ENCODE measurements at places on chromosomes 16 and 17.

GRCh38 chr16:2190659-2191445 is 5.6 kb downstream of the CASKIN1 start:
- DNase-seq = no peak

GRCh38 chr16:12295395-12295794 is 318.9 kb downstream of the SNX29 start:
- no peak for DNase-seq

GRCh38 chr16:12017558-12017957 is 41.0 kb downstream of the SNX29 start:
- no peak for DNase-seq

DNA sequence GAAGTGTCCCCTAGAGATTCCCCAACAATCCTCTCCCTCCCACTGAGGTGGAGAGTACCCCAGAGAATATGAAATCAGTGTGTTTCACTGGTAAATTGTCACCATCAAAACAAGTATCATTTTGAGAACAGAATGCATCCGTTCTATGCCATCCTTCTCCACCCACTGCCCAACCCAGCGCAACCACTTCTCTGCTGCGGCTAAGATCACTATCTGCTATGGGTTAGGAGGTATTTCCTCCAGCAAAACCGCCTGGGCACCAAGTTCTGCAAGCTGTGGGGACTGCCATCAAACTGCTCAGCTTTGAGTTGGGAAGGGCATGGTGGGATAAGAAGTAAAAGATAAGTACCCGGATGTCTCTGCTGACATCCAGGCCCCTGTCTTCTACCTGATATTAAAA is 24.4 kb downstream of the CNTNAP1 start:
- no peak for DNase-seq

DNA sequence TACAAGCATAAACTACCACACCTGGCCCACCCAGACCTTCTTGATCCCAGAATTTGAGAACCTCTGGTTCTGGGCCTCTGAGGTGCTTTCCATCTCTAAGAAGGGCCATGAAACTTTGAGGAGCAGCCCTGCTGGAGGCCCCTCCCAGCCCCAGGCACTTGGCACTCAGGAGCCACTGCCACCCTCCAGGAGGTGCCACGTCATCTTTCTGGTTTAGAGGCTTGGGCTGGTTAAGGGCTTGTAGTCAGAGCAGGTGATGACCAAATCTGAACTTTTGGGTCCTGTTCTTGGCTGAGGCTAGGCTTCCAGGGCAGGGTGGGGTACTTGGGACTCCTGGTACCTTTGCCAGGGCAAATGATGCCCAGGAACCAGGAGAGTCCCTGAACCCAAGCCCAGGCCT is 13.8 kb upstream of the DLX4 start:
- no peak for DNase-seq

DNA sequence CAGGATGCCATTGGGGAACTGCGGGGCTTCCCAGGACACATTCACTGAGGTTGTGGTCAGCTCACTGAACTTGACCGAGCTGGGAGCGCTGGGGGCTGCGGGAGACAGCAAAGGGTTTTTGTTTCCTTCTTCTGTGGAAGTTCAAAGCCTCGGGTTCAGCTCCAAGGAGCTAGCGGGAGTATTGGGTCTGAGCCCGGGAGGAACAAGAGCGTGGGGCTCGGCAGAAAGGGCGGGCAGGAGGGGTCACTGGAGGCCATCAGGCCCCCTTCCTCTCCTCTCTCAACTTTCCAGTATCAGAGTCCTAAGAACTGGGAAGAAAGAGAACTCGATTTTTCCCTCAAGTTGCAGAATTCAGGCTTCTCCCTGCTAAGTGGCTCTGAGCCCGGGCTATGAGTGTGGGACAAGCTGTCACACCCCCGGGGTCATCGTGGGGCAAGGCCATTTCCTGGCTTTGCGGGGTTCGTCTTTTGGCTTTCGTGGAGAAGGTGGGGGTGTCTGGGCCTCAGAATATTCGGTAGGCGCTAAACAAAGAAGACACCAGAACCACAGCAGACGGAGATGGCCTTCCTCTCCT is 53.6 kb upstream of the CDC42EP4 start:
- DNase-seq = no peak

DNA sequence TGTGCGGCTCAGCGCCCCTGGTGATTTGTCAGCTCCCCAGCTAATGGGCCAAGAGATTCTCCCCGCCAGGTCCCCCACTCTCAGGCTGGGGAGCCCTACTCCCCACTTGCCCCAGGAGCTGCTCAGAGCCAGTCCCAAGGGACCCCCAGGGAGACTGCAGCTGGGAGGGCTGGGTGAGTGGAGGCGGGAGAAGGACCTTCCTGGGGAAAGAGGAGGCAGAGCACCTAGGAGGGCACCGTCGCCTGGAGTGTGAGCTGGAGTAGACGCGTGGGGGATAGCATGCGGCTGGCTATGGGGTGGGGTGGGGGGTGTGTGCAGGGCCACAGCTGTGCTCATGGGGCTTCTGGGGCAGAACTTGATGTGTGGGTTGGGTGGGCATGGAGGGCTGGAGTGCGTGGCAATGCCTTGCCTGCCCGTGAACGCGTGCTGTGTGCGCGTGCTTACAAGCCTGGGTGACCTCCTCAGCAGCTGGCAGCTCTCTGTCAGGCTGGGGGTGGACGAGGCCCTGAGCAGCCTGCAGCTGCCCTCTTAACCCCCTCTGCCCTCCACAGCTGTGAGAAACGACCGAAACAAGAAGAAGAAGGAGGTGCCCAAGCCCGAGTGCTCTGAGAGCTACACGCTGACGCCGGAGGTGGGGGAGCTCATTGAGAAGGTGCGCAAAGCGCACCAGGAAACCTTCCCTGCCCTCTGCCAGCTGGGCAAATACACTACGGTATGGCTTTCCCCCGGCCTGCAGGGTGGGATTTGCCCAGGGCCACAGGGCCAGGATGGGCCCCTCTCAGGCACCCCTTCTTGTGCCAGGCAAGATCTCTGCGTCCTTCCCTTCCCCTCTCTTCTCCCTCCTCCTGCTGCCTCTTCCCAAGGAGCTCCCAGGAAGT is 12.9 kb downstream of the GJD3 start:
- DNase-seq = no peak
